ENCODE measurements at places on chromosomes 6 and 20.
A peak's percentile ranks its signal among the peaks of the same experiment; 100 is the strongest.

DNA sequence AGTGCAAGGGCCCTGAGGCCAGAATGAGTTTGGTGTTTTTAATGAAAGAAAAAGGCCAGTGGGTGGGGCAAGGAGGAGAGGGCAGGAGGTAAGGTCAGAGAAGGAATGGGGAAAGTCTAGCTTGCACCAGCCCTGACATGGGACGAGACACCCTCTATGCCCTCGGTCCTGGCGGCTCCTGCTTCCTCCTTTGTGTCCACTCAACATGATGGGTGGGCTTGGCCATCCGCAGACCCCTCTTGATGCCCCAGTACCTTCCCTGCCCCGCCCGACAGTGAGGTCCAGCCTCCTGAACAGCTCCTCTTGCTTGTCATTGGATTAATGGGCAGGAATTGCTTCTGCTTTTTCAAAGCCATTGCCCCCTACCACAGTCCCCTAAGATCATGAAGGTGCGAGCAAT is 33.6 kb upstream of the ANGPT4 start:
- no peak for DNase-seq

GRCh38 chr20:47032933-47033578 is 138.4 kb downstream of the EYA2 start:
- no peak for DNase-seq

- no peak for DNase-seq
Observed at GRCh38 chr20:48983423-48984400, 62.2 kb downstream of the ARFGEF2 start.

GRCh38 chr20:896501-897025 is 19.6 kb downstream of the ANGPT4 start:
- no peak for DNase-seq

GRCh38 chr6:38215225-38215624 is 395.7 kb downstream of the ZFAND3 start:
- no peak for DNase-seq

- no peak for DNase-seq
Observed at GRCh38 chr20:37387519-37388269, 41.8 kb downstream of the SRC start.

GRCh38 chr6:16473908-16474771 is 235.8 kb downstream of the GMPR start:
- peak; percentile 46 for DNase-seq

- DNase-seq = no peak
Observed at GRCh38 chr20:52425701-52426100, 234.1 kb upstream of the ZFP64 start.

DNA sequence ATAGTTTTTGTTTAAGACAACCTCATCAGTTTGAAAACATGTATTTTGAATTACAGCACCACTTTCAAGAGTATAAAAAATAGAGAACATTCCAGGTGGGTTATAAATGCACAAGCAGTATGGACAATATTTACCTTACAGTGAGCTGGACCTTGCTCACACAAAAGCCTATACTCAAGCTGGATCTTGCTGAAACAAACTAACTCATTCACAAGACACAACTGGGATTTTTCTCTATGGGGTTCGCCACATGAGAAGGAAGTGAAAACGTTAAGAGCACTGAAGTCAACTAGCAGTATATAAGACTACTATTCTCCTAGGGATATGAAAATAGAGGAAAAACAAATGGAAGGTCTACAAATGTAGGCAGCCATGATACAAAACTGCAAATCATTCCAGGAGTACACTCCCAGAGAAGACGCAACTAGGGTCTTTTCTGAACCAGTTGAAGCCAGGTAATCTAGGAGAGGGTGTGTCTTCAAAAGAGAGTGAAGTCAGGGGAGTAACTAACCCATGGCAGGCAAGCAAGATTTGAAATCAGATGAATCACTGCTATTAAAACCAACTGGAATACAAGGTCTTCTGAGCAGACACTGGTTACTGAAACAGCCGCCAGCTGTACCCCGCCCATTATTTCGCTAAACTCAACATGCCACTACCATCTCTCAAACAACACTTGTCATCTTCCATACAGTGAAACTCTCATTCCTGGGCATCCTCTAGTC is 26.5 kb downstream of the STAU1 start:
- DNase-seq = no peak

DNA sequence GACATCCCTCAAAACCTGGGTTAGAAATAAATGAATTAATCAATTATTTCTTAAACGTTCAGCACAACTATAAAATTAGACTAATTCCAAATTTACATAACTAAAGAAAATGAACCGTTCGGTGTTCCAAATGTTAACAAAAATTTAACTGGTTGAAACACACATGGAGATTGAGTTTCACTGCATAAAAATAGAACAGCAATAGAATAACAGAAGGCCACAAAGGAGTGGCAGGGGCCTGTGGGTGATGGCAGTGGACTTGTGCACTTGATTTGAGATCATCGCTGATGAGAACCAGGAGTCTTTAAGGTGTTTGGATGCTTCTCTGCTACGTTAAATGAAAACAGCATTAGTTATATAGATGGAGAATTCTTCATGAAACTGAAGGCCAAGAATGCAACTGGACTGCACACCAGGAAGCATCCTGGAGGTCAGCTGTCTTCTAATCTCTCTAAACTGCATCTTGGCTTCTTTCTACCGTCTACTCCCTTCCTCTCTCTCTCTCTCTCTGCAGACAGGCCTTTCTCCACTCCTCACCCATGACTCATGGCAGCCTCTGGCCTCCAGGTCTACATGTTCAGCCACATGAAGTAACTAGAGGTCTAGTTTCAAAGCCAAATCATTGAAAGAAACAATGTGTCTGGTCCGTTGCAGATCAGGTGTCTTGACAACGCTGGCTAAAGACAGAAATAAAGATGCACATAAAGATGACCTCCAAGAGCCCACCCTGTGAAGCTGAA is 111.3 kb downstream of the SIM1 start:
- DNase-seq = no peak

DNA sequence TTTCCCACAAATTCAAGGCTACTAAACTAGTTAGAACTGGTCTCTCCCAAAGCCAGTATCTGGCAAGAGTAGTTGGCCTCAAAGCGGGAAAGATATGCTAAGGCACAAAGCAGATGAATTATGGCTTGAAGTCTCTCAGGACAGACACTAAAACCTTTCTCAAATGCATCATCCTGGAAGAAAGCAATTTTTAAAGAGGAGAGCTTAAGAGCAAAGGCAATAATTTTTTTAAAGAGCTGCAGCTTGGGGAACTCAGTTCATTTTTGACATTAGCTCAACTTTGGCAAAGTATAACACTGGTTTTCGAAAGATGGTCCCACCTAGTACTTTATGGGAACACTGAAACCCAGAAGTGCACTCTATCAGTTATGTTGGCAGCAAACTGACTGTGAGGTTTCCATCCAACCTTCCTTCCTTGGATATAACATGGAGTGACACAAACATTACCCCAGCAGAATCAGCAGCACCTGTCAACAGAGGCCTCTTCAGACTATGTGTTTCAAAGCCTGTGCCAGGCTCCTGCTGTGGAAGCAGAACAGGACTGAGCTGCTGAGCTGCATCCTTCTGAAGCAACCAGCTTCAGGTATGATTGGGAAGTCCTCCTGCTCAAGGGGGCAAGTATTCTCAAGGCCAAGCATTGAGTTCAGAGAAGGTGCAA is 852.3 kb upstream of the HS3ST5 start:
- no peak for DNase-seq

DNA sequence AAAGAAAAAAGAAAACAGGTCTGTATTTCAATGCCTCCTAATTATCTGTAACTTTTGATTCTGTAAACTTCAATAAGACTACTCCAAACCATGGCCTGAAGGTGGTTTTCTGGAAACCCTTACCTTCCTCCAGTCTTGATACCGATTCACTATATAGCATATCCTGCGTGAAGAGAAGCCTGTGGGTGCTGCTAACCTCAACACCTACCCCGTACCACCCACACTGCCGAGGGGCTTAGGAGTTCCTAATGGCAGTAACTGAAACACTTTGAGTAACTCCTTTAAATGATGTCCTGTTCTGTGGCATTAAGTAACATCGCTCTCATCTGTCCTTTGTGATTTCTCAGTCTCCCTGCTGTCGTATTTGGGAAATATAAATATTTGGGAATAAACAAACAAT is 104.5 kb upstream of the CARMIL1 start:
- DNase-seq = no peak

- no peak for DNase-seq
Observed at GRCh38 chr6:20286968-20287565, 74.8 kb upstream of the MBOAT1 start.

DNA sequence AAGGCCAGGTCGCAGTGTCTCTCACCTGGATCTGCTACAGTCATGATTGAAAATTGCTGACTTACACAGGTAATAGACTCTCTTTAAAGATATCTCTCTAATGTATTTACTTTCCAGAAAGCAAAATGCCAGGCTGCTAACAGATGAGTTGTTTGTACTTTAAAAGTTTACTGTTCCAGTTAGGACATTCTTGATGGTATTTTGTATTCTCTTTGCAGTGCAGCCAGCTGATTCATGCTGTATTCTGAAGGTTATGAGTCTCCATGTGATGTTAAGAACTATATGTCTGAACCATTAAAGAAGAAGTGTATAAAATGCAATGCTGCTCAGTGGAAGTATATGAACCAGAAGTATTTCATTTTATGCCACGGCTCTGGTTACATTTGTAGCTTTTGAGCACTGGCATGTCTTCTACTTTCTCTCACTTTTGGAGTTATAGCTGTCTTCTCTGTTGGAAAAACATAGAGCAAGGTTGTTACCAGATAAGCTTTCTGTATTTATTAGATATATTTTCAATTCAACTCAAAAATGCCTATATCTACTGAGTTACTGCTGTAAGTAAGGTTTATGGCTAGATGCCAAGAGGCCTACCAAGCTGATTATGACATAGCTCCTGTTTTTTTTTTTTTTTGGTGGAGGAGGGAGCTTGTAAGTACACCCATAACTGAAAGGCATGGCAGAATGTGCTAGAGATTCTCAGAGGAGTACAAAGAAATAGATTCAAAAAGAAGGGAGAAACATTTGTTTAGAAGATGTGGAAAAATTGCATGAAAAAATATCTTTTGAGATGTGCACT is 130.5 kb upstream of the MAN1A1 start:
- DNase-seq = no peak

- no peak for DNase-seq
Observed at GRCh38 chr6:107118976-107119375, 3.7 kb upstream of the BEND3 start.

DNA sequence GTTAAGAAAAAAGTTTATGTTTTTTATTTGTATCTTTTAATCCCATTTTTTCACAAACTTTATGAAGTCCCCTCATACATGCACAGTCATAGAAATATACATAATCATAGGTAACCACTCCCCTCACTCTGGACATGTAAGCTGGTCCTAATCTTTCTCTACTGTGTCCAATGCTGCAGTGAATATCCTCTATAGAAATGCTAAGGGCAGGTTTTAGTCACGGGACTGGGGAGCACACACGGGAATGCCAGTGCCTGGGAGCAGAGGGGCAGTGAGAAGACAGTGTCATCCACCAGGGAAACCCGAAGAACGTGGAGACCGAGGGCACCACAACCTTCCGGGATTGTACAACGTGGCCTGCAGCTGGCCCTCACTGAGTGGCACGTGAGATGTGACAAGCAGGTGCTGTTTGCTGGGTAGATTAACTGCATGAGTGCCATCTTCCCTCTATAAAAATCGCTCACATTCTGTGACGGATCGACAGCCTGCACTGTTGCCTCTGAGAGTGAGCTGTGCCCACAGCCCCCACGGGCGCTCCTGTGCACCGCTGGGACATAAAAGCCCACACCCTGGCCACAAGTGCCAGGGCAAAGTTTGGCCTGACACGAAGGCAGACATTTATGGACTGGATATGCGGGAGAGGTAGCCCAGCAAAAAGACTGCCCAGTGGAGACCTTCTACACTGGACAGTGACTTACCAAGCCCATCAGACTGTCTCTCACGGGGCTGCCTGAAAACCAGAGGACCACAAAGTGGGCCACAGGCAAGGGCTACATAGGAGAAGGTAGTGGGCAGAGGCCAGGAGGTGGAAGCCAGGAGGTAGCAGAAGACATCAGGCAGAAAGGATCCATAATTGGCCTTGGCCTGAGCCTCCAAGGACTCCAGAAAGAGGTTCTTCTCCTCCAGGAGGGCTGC is 63.2 kb downstream of the FGD2 start:
- DNase-seq = no peak

GRCh38 chr6:63928613-63929012 is 293.0 kb downstream of the PHF3 start:
- no peak for DNase-seq

DNA sequence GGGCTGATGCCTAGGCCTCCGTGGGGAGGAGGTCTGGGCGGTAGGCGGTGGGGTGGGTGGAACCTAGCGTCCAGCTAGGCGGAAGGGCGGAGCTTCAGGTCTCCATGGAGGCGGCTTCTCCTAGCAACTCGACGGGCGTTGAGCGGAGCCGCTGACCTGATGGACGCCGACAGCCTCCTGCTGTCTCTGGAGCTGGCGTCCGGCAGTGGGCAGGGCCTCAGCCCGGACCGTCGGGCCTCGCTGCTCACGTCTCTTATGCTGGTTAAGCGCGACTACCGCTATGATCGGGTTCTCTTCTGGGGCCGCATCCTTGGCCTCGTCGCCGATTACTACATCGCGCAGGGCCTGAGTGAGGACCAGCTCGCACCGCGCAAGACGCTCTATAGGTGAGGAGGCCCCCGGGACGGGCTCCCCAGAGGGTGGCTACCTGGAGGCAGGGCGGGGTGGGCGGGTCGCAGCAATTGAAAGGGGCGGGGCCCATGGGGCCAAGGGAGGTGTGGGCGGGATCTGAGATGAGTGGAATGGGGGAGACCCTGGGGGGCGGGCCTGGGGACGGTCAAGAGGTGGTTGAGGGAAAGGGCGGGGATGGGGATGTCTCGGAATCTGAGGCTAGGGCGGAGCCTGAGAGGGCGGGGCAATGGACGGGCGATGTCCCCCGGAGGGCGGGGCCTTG is at the start of gene RSPH9:
Gene RSPH9 (plus strand): TSS at position 97 of the 673 bp plus-strand sequence. CDS start 63 bp downstream, at position 160.
- DNase-seq = peak; percentile 74

- no peak for DNase-seq
Observed at GRCh38 chr6:4858194-4859015, 82.2 kb downstream of the CDYL start.

- DNase-seq = no peak
Observed at GRCh38 chr6:53547166-53547810, 2.4 kb upstream of the GCLC start.

GRCh38 chr6:48098923-48099322 is 12.1 kb downstream of the PTCHD4 start:
- DNase-seq = no peak

DNA sequence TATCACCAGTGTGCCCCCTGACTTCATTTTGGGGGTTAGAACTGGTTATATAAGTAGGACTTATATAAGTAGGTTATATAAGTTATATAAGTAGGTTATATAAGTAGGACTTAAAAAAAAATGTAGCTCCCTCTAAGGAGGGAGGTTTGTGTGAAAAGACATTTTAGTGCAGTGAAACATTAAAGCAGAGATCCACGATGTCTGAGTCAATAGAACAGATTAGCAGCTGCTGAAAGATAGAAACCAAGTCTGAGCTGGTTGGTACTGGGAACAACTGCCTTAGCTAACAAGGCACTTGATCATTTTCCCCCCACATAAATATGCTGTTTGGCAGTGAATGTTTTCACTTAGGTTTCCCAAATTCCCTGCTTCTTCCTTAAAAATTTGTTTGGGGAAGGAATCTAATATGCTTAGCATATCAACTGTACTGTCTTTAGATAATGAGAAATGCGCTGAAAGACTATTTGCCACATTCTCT is 2.1 kb upstream of the RPS12 start:
- no peak for DNase-seq
